ENCODE measurements at places on chromosomes 7 and 10. TPM values are rescaled to one million over a fixed set of nuclear protein-coding genes. Genes with fewer than 3 reads are reported as not detected.
A peak's percentile ranks its signal among the peaks of the same experiment; 100 is the strongest.

CPEB3 gene
- 1.7 TPM for total RNA-seq

TBXAS1 gene
- total RNA-seq = 4.7 TPM

GSDME gene
- 19.3 TPM for total RNA-seq

GCK gene
- total RNA-seq = 0.67 TPM

ASCC1 gene
- 84.3 TPM for total RNA-seq

DNA sequence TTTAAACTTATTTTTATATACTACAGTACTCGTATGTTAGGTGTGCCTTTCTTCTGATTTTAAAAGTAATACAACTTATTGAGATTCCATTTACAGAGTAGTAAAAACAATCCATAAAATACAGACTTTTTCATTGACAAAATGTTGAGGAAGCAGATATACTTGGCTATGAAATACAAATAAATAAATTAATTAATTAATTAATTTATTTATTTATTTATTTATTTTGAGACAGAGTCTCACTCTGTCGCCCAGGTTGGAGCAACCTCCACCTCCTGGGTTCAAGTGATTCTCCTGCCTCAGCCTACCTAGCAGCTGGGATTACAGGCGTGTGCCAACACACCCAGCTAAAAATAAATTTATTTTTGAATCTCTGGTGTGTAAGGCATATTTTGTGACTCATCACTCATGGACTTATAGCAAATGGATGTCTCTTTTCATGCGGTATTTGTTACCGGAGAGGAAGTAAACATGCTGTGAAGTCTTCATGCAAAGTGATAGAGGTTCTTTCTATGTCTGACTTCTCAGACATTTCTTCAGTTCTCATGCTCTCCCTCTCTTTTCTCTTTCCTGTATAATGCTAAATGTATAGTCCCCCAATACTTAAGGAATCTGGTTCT lies 20.2 kb upstream of the SRPK2 start:
- no peak overlapping the region for H3K27ac ChIP-seq
- no peak for DNase-seq
- no peak overlapping the region for H3K4me3 ChIP-seq
- H3K36me3 ChIP-seq = no peaks in the 10 kb centered on the region
- no peaks in the 10 kb centered on the region for H3K27me3 ChIP-seq
- H3K4me1 ChIP-seq = no peaks in the 10 kb centered on the region

GRCh38 chr7:105098863-105099515 lies 85.0 kb downstream of the KMT2E start:
- DNase-seq = no peak
- H3K27ac ChIP-seq = peak overlapping the region; percentile 98
- H3K4me1 ChIP-seq = peaks cover 49% of the 10 kb centered on the region
- no peaks in the 10 kb centered on the region for H3K27me3 ChIP-seq
- H3K4me3 ChIP-seq = peak overlapping the region; percentile 40
- H3K36me3 ChIP-seq = peaks cover 34% of the 10 kb centered on the region

DNA sequence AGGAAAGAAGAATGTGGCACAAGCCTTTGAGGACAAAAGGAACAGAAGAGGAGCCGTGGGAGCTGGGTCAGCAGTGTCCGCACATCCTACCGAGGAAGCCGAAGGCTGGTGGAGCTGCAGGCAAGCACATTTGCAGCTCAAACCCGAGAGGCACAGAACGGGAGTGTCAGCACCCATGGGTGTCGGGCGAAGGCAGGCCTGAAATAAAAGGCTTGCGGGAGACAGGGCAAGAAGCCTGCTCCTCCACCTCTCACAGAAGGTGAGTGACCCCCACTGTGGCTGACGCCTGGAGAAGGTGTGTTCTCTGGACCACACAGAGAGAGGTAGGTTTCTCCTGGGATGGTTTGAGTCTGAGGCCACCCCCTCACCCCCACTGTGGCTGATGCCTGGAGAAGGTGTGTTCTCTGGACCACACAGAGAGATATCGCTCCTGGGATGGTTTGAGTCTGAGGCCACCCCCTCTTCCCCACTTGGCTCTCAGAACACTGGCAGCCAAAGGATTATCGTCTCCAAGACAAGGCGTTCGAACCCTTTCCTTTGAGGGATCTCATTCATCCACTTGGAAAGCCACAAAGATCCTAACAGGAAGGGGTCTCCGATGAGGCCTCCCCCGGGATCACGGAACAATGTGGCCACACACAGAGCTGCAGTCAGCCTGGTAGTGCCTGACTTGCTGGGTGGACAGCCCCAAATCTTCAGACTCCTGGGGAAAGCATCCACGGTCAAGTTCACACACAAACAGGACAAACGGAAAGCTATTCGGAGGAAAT lies 21.6 kb upstream of the GTPBP4 start:
- no peaks in the 10 kb centered on the region for H3K36me3 ChIP-seq
- no peak for DNase-seq
- no peak overlapping the region for H3K27ac ChIP-seq
- H3K27me3 ChIP-seq = peaks cover 19% of the 10 kb centered on the region
- no peak overlapping the region for H3K4me3 ChIP-seq
- H3K4me1 ChIP-seq = peaks cover 6% of the 10 kb centered on the region

- no peak overlapping the region for H3K27ac ChIP-seq
- no peak overlapping the region for H3K4me3 ChIP-seq
- H3K36me3 ChIP-seq = peaks cover 7% of the 10 kb centered on the region
- H3K4me1 ChIP-seq = no peaks in the 10 kb centered on the region
Observed at GRCh38 chr7:38481401-38481800, 149.8 kb downstream of the AMPH start.

- peak overlapping the region; percentile 98 for H3K27ac ChIP-seq
- peak overlapping the region; percentile 78 for H3K4me3 ChIP-seq
- no peak for DNase-seq
- peaks cover 41% of the 10 kb centered on the region for H3K36me3 ChIP-seq
- H3K4me1 ChIP-seq = peaks cover 89% of the 10 kb centered on the region
Observed at GRCh38 chr7:130908345-130909160, 174.5 kb upstream of the KLF14 start.

DNA sequence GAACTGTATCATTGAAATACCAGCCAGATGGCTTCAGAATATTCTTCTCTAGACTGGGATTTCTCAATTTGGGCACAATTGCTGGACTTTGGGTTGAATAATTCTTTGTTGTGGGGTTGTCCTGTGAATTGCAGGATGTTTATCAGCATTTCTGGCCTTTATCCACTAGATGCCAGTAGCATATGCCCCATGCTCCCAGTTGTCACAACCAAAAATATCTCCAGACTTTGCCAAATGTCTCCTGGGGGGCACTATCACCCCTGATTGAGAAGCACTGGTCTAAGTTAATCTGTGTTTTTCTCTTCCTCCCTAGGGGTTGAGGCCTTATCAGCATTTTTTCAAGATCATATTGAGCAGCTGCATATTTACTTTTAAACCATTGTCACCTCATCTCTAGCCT lies 204.9 kb upstream of the SP8 start:
- no peaks in the 10 kb centered on the region for H3K27me3 ChIP-seq
- no peaks in the 10 kb centered on the region for H3K4me1 ChIP-seq
- H3K27ac ChIP-seq = no peak overlapping the region
- no peaks in the 10 kb centered on the region for H3K36me3 ChIP-seq

DNA sequence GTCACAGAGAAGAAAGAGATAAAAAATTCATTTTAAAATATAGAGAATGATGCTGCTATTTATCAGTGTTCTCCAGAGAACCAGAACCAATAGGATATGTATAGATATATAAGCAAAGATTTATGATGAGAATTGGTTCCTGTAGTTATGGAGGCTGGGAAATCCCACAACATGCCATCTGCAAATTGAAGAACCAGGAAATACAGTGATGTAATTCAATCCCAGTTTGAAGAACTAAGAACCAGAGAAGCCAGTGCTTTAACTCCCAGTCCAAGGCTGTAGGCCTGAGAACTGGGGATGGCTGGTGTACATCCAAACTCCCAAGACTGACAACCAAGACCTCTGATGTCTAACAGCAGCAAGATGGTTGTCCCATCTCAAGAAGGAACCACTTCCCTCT lies 192.9 kb upstream of the PLXDC2 start:
- H3K27ac ChIP-seq = no peak overlapping the region
- DNase-seq = no peak
- no peaks in the 10 kb centered on the region for H3K4me1 ChIP-seq
- no peaks in the 10 kb centered on the region for H3K36me3 ChIP-seq

DNA sequence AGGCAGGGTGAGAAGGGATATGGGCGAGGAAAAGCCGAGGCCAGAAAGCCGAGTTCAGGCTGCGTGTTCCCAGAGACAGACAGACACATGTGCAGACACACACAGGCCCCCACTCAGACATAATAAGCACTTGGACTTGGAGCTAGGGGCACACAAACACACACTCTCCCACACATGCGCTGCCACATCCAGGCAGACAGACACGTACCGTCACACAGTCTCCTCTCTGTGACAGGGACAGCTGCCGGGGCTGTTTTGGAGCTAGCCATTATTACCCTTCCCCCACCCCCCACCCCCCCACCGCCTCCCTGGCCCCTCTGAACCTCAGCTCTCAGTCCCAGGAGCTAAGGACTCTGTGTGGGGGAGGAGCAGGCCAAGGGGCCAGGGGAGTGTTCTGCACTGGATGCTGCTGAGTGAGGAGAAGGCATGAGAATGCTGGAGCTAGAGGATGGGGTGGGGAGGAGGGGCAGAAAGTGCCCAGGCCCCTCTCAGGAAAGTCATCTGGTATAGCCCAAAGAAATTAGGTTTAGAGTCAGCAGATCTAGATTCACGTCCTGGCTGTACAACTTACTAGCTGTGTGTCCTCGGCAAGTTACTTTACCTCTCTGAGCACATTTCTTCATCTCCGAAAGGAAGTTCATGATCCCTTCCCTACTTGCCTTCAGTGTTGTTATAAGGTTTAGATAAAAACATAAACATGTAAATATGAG lies 6.3 kb downstream of the PITX3 start:
- H3K4me1 ChIP-seq = peaks cover 4% of the 10 kb centered on the region
- no peaks in the 10 kb centered on the region for H3K36me3 ChIP-seq
- DNase-seq = no peak
- no peak overlapping the region for H3K27ac ChIP-seq
- H3K27me3 ChIP-seq = peaks cover 36% of the 10 kb centered on the region
- no peak overlapping the region for H3K4me3 ChIP-seq

GRCh38 chr7:79454361-79454960 lies 994 bp upstream of the MAGI2 start:
- no peak for DNase-seq
- H3K4me1 ChIP-seq = peaks cover 28% of the 10 kb centered on the region
- H3K27ac ChIP-seq = no peak overlapping the region
- H3K27me3 ChIP-seq = peaks cover 50% of the 10 kb centered on the region
- H3K4me3 ChIP-seq = peak overlapping the region; percentile 88

GRCh38 chr7:101933688-101934121 lies 116.3 kb downstream of the CUX1 start:
- no peak overlapping the region for H3K27ac ChIP-seq
- no peak overlapping the region for H3K4me3 ChIP-seq
- no peak for DNase-seq
- H3K36me3 ChIP-seq = no peaks in the 10 kb centered on the region
- peaks cover 9% of the 10 kb centered on the region for H3K4me1 ChIP-seq
- no peaks in the 10 kb centered on the region for H3K27me3 ChIP-seq

- no peak overlapping the region for H3K27ac ChIP-seq
- H3K4me3 ChIP-seq = no peak overlapping the region
- peaks cover 31% of the 10 kb centered on the region for H3K27me3 ChIP-seq
- H3K36me3 ChIP-seq = no peaks in the 10 kb centered on the region
- no peaks in the 10 kb centered on the region for H3K4me1 ChIP-seq
- no peak for DNase-seq
Observed at GRCh38 chr7:28490831-28491230, 78.5 kb downstream of the CREB5 start.

- H3K27me3 ChIP-seq = no peaks in the 10 kb centered on the region
- H3K27ac ChIP-seq = peak overlapping the region; percentile 96
- H3K4me1 ChIP-seq = peaks cover 34% of the 10 kb centered on the region
- peaks cover 10% of the 10 kb centered on the region for H3K36me3 ChIP-seq
Observed at GRCh38 chr7:23533238-23533604, 1.4 kb upstream of the TRA2A start.

GRCh38 chr10:117533507-117534281 lies 8.9 kb upstream of the EMX2 start:
- no peak for DNase-seq
- H3K4me1 ChIP-seq = peaks cover 15% of the 10 kb centered on the region
- H3K4me3 ChIP-seq = no peak overlapping the region

DNA sequence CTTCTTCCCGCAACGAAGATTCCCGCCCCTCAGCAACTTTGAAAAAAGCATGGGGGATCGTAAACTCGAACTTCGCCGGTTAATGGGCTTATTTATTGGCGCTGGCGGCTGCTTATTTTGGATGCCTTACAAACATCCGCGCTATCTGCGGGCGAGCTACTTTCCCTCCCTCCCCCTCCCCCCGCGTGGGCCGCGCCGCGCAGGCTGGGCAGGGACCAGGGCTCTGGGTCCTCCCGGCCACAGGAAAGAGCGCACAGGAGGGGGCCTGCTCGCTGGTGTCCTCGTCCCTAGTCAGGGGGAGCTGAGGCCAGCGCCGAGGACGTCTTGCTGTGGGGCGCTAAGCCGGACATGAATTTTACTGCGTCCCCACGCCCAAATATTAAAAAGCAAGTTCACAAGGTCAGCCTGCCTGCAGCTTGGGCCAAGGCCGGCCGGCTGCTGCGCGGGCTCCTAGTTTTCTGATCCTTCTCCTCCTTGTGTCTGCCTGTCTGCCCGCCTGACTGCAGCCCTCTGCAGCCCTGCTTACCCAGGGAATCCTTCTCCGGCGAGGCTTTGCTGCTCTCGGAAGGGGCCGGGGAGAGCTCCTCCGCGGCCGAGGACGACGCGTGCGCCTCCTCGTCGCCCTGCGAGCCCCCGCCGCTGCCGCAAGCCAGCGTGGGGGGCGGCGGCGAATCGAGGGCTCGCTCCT lies 1.2 kb downstream of the HOXA10 start:
- H3K36me3 ChIP-seq = peaks cover 3% of the 10 kb centered on the region
- peaks cover 66% of the 10 kb centered on the region for H3K27me3 ChIP-seq
- no peak overlapping the region for H3K27ac ChIP-seq

GRCh38 chr7:23261843-23262452 lies 15.4 kb downstream of the GPNMB start:
- H3K27ac ChIP-seq = no peak overlapping the region
- H3K4me3 ChIP-seq = no peak overlapping the region
- DNase-seq = peak; percentile 62
- H3K36me3 ChIP-seq = no peaks in the 10 kb centered on the region

DNA sequence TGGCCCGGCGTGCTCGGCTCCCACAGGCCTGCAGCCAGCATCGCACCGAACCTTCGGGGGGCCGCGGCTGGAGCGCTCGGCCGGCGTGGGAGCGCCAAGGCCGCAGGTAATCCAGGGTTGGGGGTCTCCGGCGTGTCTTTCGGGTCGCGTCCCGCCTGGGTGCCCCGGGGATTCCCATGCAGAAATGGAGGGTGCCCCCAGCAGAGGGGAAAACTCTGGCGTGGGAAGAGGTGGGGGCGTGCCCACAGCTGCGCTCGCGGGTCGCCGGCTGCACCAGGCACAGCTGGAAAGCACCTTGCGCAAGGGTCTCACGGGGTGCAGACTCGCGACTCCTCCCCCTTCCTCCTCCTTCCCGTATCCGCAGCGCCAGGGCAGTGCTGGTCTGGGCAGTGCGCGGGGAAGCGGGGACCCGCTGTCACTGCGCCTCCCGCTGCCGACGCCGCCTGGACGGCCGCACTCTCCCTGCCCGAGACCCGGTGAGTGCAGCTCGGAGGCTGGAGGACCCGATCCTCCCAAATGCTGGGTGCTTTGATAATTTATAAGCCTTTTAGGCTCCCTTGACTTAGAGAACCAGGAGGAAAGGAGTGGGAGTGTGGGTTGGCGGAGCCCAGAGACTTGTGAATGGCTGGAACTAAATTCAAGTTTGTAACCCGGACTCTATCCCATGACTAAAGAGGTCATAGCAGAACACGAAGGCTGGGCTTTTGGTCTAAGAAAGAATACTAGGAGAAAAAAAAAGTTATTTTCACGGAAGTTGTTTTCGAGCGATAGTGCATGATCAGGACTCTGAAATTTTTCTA lies 489 bp downstream of the MAP3K8 start:
- H3K27ac ChIP-seq = peak overlapping the region; percentile 70
- H3K4me1 ChIP-seq = peaks cover 54% of the 10 kb centered on the region
- peaks cover 6% of the 10 kb centered on the region for H3K27me3 ChIP-seq
- peak; percentile 68 for DNase-seq
- peaks cover 28% of the 10 kb centered on the region for H3K36me3 ChIP-seq
- H3K4me3 ChIP-seq = peak overlapping the region; percentile 92
